ENCODE measurements at places on chromosomes 12 and 14. TPM values are rescaled to one million over a fixed set of nuclear protein-coding genes. Genes with fewer than 3 reads are reported as not detected.

- H3K27ac ChIP-seq, result no peak overlapping the region
- H3K27me3 ChIP-seq, result no peaks in the 10 kb centered on the region
- no peaks in the 10 kb centered on the region for H3K4me1 ChIP-seq
- H3K4me3 ChIP-seq, result no peak overlapping the region
- no peaks in the 10 kb centered on the region for H3K36me3 ChIP-seq
Observed at GRCh38 chr12:74899031-74899829, 310.4 kb downstream of the KCNC2 start.

DNA sequence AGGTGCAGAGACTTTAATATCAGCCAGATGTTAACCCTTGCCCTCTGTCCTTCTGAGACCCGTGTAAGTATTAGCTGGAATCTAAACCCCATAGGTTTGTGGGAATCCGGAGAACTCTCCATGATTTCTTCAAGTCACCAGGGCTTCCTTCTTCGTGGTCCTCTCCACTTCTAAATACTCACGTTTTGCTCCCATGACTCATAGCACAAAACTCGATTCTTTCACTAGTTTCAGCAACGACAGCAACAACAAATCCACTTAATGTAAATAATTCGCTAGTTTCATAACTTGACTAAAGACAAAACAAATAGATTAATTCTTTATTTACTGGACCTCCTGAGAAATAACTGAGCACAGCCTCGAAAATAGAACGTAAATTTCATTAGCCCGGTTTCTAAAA lies 4.4 kb upstream of the CLEC2A start:
- H3K27me3 ChIP-seq, result peaks cover 2% of the 10 kb centered on the region
- no peak overlapping the region for H3K4me3 ChIP-seq
- no peaks in the 10 kb centered on the region for H3K36me3 ChIP-seq

- no peak overlapping the region for H3K27ac ChIP-seq
- no peaks in the 10 kb centered on the region for H3K36me3 ChIP-seq
- no peaks in the 10 kb centered on the region for H3K4me1 ChIP-seq
- no peak for DNase-seq
- no peak overlapping the region for H3K4me3 ChIP-seq
- H3K27me3 ChIP-seq, result no peaks in the 10 kb centered on the region
Observed at GRCh38 chr14:88264116-88264515, 59.0 kb downstream of the KCNK10 start.

PSME2 gene
- total RNA-seq, result 173 TPM

DNA sequence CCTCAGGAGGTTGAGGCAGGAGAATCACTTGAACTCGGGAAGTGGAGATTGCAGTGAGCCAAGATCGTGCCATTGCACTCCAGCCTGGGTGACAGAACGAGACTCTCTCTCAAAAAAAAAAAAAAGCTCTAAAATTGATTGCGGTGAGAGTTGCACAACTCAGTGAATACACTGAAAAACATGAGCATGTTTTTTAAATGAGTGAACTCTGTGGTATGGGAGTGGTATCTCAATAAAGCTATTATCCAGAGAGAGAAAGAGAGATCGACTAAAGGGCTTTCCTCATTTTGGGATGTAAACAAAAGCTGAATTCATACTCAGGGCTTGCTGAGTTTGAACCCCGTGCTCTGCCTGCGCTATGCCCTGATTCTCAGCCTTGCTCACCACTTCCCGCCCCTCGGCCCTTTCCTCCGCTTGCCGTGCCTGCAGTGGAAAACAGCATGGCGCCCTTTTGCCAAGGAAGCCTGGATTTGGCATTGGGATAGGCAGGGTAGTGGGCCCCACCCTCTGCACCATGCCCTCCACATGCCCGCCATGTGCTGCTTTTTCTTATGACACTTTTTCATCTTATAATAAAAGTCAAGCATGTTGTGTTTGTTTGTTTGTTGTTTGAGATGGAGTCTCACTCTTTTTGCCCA lies 102.5 kb downstream of the LGMN start:
- H3K36me3 ChIP-seq, result peaks cover 3% of the 10 kb centered on the region
- H3K27me3 ChIP-seq, result no peaks in the 10 kb centered on the region
- H3K27ac ChIP-seq, result no peak overlapping the region
- H3K4me3 ChIP-seq, result no peak overlapping the region

DNA sequence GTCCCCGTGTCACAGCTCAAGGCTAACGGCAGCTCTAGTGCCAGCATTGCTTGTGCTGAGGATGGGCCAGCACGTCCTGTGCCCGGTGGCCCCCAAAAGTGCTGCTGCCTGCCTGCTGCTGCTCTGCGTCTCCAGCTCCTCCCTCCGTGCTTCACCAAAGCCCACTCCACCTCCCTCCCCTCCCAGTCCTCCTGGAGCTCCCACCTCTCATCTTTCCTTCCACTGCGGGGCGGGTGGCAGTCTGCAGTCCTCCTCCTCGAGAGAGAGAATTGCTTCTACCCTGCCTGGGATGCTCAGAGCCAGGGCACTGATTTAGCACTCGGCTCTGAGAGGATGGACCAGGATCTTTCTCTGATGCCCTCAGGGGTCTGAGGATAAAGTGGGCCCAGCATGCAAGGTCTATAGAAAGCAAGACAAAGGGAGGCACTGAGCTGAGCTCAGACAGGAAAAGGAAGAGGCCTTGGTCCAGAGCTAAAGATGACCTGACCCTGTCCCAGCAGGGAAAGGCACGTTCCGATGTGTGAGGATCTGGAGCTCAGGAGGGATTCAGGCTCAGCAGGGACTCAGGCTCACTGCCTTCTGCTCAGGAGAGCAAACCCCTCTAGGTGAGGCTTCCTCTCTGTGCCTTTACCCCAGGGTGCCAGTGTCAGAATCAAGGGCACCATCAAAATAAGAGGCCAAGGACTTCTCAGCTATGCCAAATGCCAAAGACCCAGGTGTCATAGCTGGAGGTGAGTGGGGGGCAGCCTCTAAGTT lies 113.1 kb upstream of the FKBP4 start:
- no peaks in the 10 kb centered on the region for H3K4me1 ChIP-seq
- no peaks in the 10 kb centered on the region for H3K27me3 ChIP-seq
- no peak for DNase-seq
- H3K36me3 ChIP-seq, result no peaks in the 10 kb centered on the region
- no peak overlapping the region for H3K4me3 ChIP-seq
- no peak overlapping the region for H3K27ac ChIP-seq

TEX22 gene
- total RNA-seq, result 2.5 TPM

Data from astrocyte (in vitro differentiated cells and primary cell).